ENCODE measurements at places on chromosomes 3 and 15.
A peak's percentile ranks its signal among the peaks of the same experiment; 100 is the strongest.

GRCh38 chr3:30269751-30270445, 336.5 kb upstream of the TGFBR2 start:
- no peak for DNase-seq

- DNase-seq: no peak
Measured at GRCh38 chr3:52874864-52875587, 22.3 kb downstream of the STIMATE start.

GRCh38 chr3:59052803-59053411, 3.1 kb upstream of the CFAP20DC start:
- DNase-seq: no peak

- DNase-seq: no peak
Measured at GRCh38 chr3:53753518-53754183, 92.6 kb downstream of the CHDH start.

DNA sequence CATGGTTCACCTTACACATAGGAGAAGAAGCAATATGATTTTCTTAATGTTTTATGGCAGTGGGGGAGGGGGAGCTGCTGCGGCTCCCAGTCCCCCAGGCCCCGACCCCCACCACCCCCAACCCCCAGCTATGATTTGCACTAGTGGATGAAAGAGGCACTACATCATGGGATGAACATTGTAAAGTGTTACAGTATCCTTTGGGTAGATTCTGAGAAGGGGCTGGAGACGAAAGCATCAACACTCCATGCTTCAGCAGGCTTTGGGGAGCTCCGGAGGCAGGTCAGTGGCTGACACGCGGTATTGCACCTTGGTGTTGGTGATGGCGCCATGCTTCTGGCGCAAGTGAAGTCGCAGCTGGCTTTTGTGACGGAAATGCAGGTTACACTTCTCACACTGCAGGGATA, 19.9 kb upstream of the RTP2 start:
- DNase-seq: no peak

DNA sequence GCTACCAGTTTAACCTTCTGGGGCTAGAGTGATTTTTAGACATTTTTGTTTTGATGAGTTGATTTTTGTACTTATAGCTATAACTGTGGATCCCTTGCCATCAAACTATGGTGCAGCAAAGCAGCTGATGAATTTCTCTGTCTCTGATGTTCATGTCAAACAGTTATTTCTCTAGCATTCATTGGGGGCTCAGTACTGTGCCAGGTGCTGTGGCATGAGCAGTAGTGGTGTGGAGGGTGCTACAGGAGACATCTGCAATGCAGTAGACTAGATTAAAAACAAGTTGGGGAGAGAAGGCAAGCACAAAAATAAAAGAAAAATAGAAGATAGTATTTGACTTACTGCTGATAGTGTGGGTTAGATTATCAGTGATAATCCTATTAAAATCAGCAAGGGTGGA, 95.3 kb downstream of the AKAP13 start:
- DNase-seq: no peak

DNA sequence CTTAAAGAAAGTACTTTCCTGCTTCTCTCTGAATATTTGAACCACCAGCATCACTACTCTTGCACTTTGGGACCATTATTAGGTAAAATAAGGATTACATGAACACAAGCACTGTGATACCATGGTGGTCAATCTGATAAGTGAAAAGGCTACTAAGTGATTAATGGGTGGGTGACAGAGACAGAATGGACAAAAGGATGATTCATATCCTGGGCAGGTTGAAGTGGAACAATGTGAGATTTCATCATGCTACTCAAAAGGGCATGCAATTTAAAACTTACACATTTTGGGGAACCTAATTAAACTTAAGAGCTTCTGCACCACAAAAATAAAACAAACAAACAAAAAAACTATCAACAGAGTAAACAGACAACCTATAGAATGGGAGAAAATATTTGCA, 172.0 kb upstream of the CD96 start:
- no peak for DNase-seq

DNA sequence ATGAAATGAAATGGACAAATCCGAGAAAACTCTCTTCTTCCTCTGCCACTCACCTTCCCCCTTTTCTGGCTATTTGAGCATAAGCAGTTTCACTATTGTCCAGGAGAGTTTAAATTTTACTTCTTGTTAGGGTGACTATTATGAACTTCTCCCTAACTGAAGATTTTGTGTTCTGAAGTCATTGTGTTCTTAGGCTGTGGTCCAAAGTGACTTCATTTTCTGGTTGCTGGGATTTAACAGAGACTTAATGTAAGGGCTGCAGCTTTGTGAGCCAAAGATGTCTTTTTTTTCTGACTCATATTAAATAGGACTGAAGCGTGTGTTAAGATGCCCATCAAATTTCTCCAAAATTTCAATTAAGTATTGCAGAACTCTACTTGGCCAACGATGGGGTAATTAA, 46.5 kb upstream of the FSTL1 start:
- DNase-seq: no peak

GRCh38 chr15:63986751-63987341, 59.4 kb downstream of the DAPK2 start:
- DNase-seq: no peak

- DNase-seq: no peak
Measured at GRCh38 chr3:135263331-135263730, 468.3 kb downstream of the EPHB1 start.

- no peak for DNase-seq
Measured at GRCh38 chr3:101500208-101500607, 12.8 kb downstream of the SENP7 start.

GRCh38 chr15:70853973-70854665, at the start of gene LARP6:
LARP6 (minus strand) TSS chr15:70854157; CDS start chr15:70854088, 69 bp downstream.
- peak; percentile 1 for DNase-seq

DNA sequence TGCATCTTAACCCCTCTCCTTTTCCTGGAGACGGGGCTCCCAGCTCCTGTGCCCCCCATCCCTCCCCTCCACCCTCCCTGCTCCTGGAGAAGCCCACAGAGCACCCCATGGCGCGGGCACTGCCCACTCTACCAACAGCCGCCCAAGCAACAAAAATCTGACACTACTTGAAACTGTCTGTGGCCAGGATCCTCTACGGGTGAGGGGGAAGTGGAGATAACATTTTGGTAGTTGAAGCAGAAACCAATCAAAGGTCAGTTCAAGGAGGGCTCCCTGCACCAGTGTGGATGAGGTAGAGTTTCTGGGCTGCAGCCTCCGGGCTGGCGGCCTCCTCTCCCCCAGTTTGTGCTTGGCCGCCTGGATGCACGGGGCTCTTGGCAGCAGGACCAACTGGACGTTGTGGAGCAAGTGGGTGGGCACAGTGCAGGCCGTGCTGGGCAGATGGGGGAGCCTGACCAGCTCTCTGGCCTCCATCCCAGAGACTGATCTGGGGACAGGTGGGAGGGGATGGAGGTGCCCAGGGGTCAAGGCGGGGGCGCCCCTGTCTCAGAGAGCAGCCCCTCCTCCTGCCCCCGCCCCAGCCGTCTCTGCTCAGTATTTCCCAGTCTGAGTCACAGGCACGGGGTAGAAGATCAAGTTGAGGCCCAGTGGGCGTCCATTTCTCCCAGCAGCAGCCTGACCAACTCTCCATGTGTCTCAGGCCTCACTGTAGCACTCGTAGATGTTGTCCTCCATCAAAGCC, 12.8 kb downstream of the H1-8 start:
- DNase-seq: no peak

- DNase-seq: no peak
Measured at GRCh38 chr15:22786868-22787698, 639 bp downstream of the NIPA1 start.

DNA sequence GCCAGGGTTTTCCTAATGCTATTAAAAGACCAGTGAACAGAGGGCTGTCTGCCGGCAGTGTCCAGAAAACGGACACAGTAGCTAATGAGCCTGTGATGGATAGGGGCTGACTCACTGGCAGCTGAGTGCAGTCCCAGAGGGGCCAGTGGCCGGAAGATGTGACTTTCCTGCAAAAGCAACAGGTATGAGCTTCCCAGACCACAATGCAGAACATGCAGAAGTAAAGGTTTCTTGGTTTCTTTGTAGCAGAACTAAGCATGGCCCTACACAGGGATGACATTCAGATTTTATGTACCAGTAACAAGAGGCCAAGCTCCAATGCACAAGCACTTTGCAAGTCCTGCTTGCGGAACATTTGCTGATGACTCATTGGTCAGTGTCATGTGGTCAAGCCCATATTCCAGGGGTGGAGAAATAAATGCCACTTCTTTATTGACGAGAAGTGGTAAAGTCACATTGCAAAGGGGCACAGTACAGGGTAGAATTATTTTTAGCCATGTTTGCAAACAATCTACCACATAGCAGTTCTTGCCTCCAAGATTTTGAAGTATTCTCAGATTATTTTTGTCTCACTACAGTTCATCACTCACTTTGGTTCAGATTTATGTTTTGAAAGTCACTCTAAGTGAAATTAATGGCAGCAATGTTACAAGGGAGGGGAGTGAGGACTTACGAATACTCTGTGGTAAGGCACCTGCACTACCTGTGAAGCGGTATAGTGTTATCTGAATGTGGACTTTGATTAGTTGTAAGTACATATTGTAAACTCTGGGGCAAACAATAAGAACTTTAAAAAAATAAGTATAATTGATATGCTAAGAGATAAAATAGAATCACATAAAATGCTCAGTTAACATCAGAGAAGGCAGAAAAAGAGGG, 263.3 kb downstream of the ABHD5 start:
- DNase-seq: no peak

DNA sequence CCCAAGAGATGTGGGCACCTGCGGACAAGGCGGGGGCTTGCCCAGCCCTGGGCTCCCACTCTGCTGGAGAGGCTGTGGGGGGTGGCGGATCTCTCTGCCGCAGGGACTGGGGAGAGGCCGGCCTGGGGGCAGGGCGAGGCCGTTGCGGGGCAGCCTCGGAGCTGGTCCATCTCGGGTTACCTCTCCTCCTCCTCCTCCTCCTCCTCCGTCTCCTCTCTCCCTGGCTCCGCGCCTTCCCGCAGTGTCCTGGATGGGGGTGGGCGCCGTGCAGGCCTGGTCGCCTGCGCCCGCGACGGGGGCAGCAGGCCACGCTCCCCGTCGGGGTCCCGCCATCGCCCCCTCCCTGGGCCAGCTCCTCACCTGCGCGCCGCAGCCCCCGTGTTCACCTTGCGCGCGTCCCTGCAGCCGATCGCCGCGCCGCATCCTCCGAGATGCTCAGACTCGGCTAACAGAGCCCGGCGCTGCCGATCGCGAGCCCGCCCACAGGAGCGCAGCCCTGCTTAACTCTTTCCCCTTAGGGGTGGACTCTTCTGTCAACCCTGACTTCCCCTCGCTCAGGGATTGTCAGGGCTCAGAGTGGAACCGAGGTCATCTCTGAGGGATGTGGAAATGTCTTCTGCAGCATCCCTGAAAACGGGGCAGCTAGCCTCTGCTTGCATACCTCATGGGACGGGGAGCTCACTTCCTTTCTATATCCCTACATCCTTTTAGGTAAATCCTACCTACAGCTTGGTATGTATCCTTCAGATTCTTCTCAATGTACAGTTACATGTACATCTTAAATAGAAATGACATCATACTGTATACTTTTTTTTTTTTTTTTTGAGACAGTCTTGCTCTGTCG, at the start of gene PRRT3:
Gene PRRT3, minus strand, starts transcription at position 447 of the 844 bp plus-strand sequence. CDS start 2,293 bp downstream, outside the sequence.
- peak; percentile 50 for DNase-seq

- no peak for DNase-seq
Measured at GRCh38 chr15:64045101-64045435, 1.2 kb downstream of the DAPK2 start.
